ENCODE measurements at places on chromosomes 2 and 18. TPM values are rescaled to one million over a fixed set of nuclear protein-coding genes. Genes with fewer than 3 reads are reported as not detected.

GRCh38 chr2:191783416-191783815 is 63.5 kb downstream of the CAVIN2 start:
- no peak for DNase-seq

- DNase-seq, result no peak
These were observed 136.6 kb upstream of the GLI2 start for GRCh38 chr2:120599072-120599471.

DNA sequence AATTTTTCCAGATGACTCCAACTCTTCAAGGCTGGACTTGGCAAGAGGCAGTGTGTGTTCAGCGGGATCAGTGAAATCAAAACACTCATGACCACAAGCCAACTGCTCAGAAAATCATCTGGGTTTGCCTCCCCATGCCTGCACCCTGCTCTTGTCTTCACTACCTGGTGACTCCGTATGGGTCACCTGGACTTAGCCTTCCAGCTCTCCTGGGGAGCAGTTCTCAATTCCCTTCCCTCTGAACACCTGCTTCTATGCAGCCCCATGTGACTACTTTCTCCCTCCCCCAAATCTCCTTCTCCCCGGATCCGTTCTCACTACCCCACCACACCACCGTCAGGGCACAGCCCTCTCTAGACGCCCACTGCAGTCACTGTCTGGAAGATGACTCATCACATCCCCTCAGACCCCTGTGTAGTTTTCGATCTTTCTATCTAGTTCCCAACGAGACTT is 130.2 kb upstream of the ID2 start:
- no peak for DNase-seq

DNA sequence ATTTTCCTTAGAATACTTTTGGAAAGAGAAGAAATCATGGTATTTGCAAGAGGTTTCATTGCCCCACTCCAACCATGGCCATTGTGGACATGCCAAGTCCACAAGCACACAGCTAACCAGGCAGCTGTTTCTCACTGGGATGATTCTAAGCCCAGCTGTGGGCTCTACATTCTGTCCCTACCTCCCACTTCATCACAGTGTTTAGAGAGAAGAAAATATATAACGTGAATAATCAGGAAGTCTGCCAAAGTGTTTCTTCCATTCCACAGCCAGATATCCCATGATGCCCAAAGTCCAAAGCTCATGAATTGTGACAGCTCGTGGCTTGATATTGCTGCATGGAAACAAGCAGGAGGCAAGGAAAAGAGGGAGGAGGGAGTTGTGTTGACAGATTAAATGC is 433.7 kb upstream of the GYPC start:
- DNase-seq, result no peak

DNA sequence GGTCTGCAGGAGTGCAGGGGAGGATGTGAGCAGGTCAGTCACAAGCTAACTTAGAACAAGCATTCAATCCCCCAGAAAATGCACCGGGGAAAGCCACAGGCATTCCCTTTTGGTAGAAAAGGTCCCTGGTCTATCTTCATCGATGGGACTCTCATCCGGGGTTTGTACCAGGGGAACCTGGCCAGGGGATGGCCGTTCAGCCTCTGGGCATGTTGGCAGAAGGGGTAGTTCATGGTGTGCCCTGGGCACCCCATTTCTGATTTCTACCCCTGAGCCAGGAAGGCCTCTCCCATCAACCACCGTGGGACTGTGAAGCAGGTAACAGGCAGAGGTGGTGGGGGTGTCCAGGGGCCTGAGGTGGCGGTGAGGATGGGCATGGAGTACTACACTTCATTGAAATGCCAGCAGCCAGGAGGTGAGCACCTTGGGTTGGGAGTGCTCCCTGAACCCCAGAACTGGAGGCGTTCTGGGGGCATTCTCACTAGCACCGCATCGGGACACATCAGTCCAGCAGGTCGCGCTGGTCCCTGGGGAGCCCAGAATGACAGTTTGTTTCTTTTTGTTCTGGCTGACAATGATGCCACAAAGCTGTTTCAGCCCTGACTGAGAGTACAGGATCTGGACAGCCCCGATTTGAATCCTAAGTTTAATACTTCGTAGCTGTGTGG is 172.3 kb downstream of the SMAD7 start:
- DNase-seq, result no peak

The C2orf66 gene
- not detected for total RNA-seq

The GYPC gene
- total RNA-seq, result 6.6 TPM

The LHCGR gene
- not detected for total RNA-seq

The SPP2 gene
- 57.5 TPM for total RNA-seq

The CDH19 gene
- total RNA-seq, result 1.8 TPM

All from right lobe of liver (tissue), 6 donors.